ENCODE measurements at places on chromosomes 1 and 21.

- DNase-seq = no peak
These were observed 156.8 kb upstream of the LRRC7 start for GRCh38 chr1:69410893-69411292.

GRCh38 chr1:200965111-200965805 lies 58.3 kb downstream of the KIF21B start:
- no peak for DNase-seq

DNA sequence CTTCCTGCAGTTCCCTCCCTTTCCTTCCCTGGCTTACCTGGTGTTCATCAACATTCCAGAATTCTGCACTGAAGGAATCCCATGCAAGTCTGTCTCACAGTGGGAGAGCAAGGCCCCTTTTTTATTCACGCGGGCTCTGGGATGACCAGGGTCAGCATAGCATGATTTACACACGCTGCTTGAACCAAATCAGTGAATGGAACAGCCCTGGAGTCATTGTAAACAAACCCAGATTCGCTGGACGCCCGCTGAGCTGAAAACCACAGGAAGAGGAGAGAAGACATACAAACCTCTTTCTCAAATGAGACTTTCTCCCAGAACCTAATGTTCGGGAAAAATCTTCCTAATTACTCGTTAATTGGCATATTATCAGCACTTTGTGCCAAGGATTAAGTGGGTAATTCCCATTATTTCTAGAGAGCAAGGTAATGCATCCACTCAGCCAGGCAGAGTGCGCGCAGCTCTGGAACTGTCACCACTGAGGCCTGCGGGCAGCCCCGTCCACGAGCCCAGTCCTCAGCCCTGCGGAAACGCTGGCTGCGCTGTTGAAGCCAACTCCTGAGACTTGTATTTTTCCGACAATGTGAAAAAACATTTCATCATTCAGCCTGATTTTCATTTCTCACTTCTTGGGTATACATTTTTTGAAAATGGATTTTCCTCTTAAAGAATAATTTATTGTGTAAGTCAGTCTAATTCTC lies 140.0 kb downstream of the ETS2 start:
- no peak for DNase-seq

- no peak for DNase-seq
These were observed 1.0 kb upstream of the NIBAN1 start for GRCh38 chr1:184975208-184975870.

GRCh38 chr21:28358170-28358569 lies 634.5 kb downstream of the LTN1 start:
- no peak for DNase-seq

DNA sequence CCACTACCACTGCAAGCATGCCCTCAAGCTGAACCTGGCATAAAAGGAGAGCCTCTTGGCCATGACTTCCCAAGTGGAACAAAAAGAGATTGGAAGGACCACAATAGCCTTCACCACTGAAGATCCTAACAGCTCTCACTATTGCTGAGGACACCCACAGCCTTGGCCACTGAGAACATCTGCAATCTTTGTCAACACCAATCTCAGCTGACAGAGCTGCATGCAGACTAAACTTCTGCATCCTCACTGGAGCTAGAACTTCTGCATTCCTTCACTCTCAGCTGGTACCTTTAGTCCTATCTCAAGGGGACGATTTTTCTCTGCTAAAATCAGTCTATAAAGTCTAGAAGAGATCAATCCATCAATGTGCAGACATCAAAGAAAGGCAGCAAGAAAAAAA lies 8.3 kb upstream of the FCRL2 start:
- no peak for DNase-seq

DNA sequence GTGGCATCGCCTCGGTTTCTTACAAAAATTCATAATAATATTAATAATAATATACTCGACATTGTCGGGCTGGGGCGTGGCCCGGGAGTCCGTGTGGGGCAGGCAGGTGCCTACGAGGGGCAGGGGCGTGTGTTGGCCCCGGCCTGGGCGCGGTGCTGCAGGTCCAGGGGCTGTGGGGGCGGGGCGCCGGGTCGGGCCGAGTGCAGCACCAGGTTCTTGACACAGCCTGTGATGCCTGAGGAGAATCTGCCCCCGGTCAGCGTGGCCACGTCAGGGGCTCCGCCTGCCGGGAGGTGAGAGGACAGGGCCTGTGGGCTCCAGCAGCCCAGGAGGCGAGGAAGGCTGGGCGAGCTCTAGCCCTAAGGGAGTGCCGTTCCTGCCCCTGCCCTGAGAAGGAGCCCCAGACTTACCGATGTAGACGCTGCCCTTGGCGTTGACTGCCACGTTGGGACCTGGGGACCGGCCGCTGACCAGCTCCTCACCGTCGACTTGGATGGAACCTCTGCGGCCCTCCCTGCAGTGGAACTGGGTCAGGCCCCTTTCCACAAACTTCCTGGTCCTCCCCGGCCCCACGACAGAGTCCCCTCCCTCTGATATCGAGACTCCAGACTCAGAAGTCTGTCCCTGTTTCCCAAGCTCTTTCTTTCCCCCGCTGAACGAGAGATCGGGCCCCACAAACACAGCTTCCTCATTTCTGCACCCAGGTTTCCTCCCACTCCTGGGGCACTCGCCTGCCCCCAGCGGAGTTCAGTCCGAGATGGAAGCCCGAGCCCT lies 11.3 kb downstream of the LDLRAD2 start:
- no peak for DNase-seq

DNA sequence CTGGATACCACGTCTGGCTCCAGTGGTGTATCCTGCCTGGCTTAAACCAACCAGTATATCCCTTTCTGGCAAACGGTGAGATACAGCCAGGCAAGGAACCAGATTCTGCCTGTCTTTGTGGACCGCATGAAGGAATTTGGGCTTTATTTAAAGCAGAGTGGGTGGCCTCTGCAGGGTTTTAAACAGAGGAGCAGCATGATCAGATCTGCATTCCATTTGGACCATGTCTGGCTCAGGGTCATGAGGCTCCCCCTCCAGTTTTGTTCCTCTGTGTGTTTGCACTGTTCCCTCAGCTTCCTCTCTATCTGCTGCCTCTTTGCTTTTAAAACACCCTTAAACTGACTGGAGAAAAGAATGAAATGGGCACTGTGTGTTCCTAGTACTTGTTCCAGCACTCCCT lies 195.0 kb downstream of the GIPC2 start:
- no peak for DNase-seq

DNA sequence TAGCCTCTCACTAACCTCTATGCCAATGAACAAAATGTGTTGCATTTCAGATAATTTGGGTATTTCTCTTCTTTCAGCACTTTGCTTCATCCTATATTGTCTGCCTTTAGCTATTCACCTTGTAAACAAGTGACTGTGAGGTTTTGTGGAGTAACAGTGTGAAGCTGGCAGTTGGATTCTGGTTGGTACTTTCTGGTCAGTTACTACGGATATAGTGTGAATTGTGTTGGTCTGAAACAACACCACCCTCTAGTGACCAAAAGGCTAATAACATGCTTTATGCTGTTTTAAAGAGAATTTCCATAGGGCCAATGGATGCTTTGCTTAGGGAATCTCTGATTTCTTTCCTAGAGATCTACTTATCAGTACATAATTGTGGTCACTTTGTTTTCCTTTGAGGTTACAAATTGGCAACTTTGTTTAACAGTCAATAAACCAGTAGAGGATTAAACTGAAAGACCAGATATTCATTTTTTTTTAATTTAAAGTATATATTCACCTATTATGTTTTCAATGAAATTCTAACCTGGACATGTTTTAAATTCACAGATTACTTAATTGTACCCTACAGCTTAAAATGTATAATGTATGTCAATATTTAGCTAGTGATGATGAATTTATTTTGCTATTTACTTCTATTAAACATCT lies 2.5 kb upstream of the PTGER3 start:
- DNase-seq = no peak

DNA sequence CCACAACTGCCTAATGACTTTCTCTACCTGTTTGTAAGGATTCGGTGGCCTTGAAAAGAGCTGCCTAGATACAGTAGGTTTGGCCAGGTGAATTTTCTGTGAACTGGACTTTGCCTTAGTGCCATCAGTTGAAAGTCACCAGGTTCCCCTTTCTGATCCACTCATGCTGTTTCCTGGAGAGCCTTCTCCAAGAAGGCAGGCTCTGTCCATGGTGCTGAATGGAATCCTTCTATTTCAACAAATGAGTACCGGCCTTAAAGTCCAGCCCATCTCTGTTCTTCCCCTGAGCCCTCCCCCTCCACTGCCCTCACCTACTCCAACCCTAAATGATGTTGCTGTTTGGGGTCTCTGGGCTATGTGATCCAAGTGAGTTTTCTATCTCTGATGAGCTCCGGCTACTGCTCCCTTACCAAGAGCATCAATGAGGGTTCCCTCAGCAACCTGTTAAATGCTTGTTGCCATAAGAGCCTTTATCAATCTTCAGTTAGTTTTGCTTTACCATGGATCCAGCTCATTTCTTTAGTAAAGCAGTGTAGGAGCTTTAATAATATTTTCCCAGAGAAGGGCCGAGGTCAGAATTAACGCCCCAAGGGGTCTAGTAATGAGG lies 500.4 kb downstream of the PTPRU start:
- DNase-seq = no peak

All from RWPE2 (cell line).